ENCODE measurements at places on chromosomes 6 and 20. TPM values are rescaled to one million over a fixed set of nuclear protein-coding genes. Genes with fewer than 3 reads are reported as not detected.

DNA sequence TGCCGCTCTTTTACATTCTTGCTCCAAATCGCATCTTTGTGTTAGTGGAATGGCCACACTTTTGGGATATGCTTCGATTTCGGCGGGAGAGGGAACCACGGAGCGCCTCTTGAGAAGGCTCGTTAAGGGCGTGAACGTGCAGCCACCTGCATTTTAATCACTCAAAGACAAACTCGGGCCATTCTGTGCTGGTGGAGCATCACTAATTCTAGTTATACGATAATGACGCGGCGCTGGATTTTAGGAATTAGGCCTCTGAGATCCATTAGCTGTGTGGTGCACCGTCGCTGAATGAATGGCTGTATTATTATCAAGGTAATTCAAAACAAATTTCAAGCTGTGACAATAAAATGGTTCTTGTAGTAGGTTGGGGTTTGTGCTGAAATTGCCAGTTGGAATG, 305.6 kb downstream of the CDH4 start:
- no peak overlapping the region for H3K27ac ChIP-seq
- no peaks in the 10 kb centered on the region for H3K36me3 ChIP-seq
- H3K4me1 ChIP-seq = no peaks in the 10 kb centered on the region

- H3K4me3 ChIP-seq = no peak overlapping the region
- H3K36me3 ChIP-seq = peaks cover 26% of the 10 kb centered on the region
- DNase-seq = no peak
- no peaks in the 10 kb centered on the region for H3K27me3 ChIP-seq
- no peaks in the 10 kb centered on the region for H3K4me1 ChIP-seq
- no peak overlapping the region for H3K27ac ChIP-seq
These were observed 112.0 kb downstream of the ZMYND8 start for GRCh38 chr20:47244451-47244850.

DNA sequence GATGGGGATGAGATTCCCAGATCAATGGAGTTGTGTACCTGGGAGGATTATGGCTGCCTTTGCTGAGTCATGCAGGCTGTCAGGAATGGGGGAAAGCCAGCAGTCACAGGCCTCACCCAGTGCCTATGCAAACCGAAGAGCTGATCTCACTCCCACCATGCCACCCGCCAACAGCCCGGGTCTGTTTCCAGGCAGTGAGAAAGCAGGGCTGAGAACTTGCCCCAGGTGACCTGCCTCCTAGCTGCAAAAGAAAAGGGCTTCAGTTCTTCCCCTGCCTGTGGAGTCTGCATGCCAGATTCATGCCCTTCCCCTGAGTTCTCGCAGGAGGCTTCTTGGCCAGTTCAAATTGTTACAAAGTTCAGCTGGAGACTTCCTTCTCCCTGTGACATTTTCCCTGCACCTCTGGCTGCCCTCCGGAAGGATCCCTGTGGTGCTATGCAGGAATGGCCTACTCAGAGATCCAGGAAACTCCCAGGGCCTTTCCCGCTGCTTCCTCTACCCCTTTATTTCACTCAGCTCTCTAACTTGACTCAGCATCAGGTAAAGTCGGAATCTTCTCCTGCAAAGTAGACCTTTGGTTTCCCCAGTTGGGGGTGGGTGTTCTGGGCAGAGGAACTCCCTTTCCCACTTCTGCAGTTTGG, 71.5 kb upstream of the B3GAT2 start:
- no peak overlapping the region for H3K4me3 ChIP-seq
- DNase-seq = no peak
- H3K27me3 ChIP-seq = no peaks in the 10 kb centered on the region

- peaks cover 4% of the 10 kb centered on the region for H3K27me3 ChIP-seq
- H3K27ac ChIP-seq = no peak overlapping the region
- H3K4me1 ChIP-seq = no peaks in the 10 kb centered on the region
- DNase-seq = no peak
- H3K4me3 ChIP-seq = no peak overlapping the region
These were observed 178.2 kb downstream of the LRFN2 start for GRCh38 chr6:40408786-40409542.

DNA sequence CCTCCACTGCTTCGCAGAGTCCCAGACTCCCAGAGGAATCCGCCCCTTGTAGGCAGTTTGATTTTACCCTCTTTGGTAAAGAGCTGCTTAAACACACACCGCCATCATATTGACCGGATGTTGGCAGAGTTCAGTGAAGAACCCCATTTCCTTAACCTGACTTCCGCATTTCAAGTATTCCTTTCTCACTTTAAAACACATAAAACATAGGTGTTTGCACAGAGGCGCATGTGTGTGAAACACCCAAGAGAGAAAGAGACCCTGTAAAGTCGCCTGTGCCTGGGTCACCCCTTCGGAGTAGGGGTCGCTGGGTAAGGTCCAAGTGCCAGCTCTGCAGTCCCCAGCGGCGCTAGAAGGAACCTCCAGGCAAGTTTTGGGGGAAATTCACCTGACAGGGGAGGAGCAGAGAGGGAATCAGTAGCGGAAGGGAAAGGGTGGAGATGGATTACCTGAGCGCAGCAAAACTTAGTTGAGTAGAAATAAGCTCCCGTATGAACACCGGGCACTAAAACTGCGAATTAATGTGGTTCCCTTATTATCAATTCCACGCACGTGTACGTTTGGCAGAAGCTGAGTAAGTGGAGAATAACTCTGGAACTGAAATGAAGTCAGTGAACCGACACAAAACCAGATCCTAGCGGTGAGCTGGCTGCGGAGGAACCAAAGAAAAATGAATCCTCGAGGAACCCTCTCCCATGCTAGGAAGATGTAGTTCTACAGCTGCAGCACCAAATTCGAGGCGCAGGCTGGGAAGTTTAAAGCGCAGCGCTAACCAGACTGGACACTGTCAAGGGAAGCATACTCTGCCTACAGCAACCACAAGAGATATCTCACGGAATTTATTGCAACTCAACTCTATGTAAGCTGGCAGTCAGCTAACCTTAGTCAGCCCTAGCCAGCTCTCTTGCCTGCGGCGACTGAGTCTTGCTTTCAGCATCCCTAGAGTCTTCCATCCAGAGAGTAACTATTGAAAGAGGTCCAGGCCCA, 3.5 kb upstream of the HTR1B start:
- peak; percentile 29 for DNase-seq
- no peaks in the 10 kb centered on the region for H3K4me1 ChIP-seq
- no peaks in the 10 kb centered on the region for H3K27me3 ChIP-seq
- no peak overlapping the region for H3K27ac ChIP-seq

DNA sequence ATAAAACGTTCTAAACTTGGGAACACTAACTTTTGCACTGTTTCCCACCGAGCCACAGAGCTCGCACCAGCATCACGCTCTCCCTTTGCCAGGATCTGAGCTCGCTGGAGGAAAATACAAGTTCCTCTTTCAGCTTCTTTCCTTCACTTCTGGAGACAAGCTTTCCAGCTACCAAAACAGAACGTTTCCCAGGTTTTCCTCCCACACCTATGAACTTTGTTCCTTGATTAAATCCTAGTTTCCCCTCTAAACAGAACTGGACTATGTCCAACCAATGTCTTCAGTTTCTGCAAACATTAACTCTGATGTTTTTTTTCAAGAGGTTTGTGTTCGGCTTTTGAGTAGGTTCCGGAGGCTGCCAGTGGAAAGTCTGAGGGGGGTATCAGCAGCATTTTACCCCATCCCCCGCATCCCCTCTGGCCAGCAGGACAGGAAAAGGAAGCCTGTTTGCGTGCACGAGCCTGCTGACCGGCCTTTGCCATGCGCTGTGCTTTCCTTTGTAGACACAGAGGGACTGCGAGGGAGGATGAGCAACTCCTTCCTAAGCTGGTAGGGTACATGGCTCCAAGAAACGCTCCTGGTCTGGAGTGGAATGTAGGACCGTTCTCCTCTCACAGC, 135.5 kb downstream of the LY86 start:
- DNase-seq = peak; percentile 43
- H3K27me3 ChIP-seq = no peaks in the 10 kb centered on the region
- peak overlapping the region; percentile 57 for H3K27ac ChIP-seq
- H3K36me3 ChIP-seq = no peaks in the 10 kb centered on the region

- DNase-seq = peak; percentile 88
- no peaks in the 10 kb centered on the region for H3K27me3 ChIP-seq
- H3K4me1 ChIP-seq = peaks cover 19% of the 10 kb centered on the region
These were observed 20.9 kb upstream of the SRF start for GRCh38 chr6:43150051-43150751.

GRCh38 chr20:13264907-13265306, 43.8 kb downstream of the ISM1 start:
- H3K27me3 ChIP-seq = peaks cover 41% of the 10 kb centered on the region
- peaks cover 15% of the 10 kb centered on the region for H3K4me1 ChIP-seq
- no peaks in the 10 kb centered on the region for H3K36me3 ChIP-seq
- DNase-seq = no peak
- H3K27ac ChIP-seq = no peak overlapping the region

GRCh38 chr20:22511943-22512910, 72.1 kb downstream of the FOXA2 start:
- peak overlapping the region; percentile 88 for H3K27ac ChIP-seq
- peak; percentile 99 for DNase-seq
- H3K36me3 ChIP-seq = no peaks in the 10 kb centered on the region
- no peaks in the 10 kb centered on the region for H3K27me3 ChIP-seq
- H3K4me1 ChIP-seq = peaks cover 29% of the 10 kb centered on the region

- H3K27ac ChIP-seq = no peak overlapping the region
- peak; percentile 62 for DNase-seq
- no peaks in the 10 kb centered on the region for H3K27me3 ChIP-seq
- H3K4me1 ChIP-seq = peaks cover 7% of the 10 kb centered on the region
These were observed 10.2 kb upstream of the TMEM170B start for GRCh38 chr6:11527274-11527870.

The ESF1 gene
- 18.7 TPM for total RNA-seq

The KHDRBS2 gene
- total RNA-seq = not detected

The MAS1 gene
- not detected for total RNA-seq

The IL17A gene
- not detected for total RNA-seq

The C4A gene
- total RNA-seq = 2.2 TPM

The TRIM15 gene
- not detected for total RNA-seq

The BEND3 gene
- 4.5 TPM for total RNA-seq

The MEP1A gene
- total RNA-seq = not detected

The PLCB4 gene
- 16.9 TPM for total RNA-seq
